ENCODE measurements at places on chromosomes 16 and 17. TPM values are rescaled to one million over a fixed set of nuclear protein-coding genes. Genes with fewer than 3 reads are reported as not detected.

Gene PSMB10
- 44.6 TPM for total RNA-seq

Gene STX4
- 25.7 TPM for total RNA-seq

Gene BAHCC1
- total RNA-seq, result 6.9 TPM

Gene BCL6B
- 15.1 TPM for total RNA-seq

Gene NPIPB5
- total RNA-seq, result 79.0 TPM

Gene RAPGEFL1
- 2.4 TPM for total RNA-seq

Gene AOC2
- 0.66 TPM for total RNA-seq

Gene CACNG4
- total RNA-seq, result 2.3 TPM

Gene B4GALNT2
- total RNA-seq, result under 0.01 TPM

Gene SRL
- 365 TPM for total RNA-seq

Gene CA10
- 3.3 TPM for total RNA-seq

Gene KRTAP4-3
- total RNA-seq, result not detected

Gene LPO
- not detected for total RNA-seq

Gene ZFHX3
- 5.9 TPM for total RNA-seq

Gene ABCC3
- total RNA-seq, result 0.27 TPM

Gene SARM1
- total RNA-seq, result 3.3 TPM

Gene NLE1
- total RNA-seq, result 16.1 TPM

Gene KRTAP3-2
- total RNA-seq, result 0.18 TPM

DNA sequence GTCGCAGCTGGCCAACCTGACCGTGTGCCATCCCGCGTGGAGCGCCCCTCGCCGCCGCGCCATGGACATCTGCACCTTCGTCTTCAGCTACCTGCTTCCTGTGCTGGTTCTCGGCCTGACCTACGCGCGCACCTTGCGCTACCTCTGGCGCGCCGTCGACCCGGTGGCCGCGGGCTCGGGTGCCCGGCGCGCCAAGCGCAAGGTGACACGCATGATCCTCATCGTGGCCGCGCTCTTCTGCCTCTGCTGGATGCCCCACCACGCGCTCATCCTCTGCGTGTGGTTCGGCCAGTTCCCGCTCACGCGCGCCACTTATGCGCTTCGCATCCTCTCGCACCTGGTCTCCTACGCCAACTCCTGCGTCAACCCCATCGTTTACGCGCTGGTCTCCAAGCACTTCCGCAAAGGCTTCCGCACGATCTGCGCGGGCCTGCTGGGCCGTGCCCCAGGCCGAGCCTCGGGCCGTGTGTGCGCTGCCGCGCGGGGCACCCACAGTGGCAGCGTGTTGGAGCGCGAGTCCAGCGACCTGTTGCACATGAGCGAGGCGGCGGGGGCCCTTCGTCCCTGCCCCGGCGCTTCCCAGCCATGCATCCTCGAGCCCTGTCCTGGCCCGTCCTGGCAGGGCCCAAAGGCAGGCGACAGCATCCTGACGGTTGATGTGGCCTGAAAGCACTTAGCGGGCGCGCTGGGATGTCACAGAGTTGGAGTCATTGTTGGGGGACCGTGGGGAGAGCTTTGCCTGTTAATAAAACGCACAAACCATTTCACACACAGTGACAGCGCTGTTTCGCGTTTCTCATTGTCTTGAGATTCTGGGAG lies 2.0 kb upstream of the ZACN start:
- peak; percentile 43 for DNase-seq

DNA sequence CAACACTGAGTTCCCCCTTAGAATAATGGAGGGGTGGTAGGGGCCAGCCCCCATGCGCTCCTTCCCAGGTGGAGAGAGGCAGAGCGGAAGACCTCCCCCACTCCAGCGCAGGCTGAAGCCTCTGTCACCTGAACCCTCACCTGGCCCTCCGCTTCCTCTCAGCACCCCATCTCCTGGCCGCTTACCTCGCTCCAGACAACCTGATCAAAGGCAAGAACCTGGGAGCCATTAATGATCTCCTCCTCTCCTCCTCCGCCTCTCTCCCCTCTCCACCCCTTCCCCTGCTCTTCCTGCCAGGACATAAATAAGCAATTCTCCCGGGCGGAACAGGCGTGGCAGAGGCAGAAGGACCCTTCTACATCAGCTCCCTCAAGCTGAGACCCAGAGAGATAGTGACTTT lies 110.2 kb upstream of the LHX1 start:
- no peak for DNase-seq

GRCh38 chr17:75153780-75154194 lies 525 bp downstream of the JPT1 start:
- peak; percentile 34 for DNase-seq

DNA sequence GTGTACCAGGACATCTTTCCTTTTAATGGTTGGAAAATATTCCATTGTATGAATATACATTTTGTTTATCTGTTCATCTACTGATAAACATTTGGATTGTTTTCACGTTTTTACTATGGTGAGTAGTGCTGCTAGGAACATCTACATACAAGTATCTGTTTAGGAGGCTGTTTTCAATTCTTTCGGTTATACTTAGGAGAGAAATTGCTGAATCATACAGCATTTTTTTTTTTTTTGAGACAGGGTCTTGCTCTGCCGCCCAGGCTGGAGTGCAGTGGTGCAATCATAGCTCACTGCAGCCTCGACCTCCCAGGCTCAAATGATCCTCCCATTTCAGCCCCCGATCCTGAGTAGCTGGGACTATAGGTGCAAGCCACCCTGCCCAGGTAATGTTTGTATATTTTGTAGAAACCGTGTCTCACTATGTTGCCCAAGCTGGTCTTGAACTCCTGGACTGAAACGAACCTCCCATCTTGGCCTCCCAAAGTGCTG lies 122.9 kb downstream of the CRLF3 start:
- no peak for DNase-seq

GRCh38 chr17:42530952-42531454 lies 5.0 kb upstream of the NAGLU start:
- no peak for DNase-seq

- no peak for DNase-seq
Measured at GRCh38 chr17:32470405-32471167, 16.2 kb upstream of the CDK5R1 start.

GRCh38 chr16:54027558-54027957 lies 259.0 kb downstream of the IRX3 start:
- DNase-seq, result no peak

DNA sequence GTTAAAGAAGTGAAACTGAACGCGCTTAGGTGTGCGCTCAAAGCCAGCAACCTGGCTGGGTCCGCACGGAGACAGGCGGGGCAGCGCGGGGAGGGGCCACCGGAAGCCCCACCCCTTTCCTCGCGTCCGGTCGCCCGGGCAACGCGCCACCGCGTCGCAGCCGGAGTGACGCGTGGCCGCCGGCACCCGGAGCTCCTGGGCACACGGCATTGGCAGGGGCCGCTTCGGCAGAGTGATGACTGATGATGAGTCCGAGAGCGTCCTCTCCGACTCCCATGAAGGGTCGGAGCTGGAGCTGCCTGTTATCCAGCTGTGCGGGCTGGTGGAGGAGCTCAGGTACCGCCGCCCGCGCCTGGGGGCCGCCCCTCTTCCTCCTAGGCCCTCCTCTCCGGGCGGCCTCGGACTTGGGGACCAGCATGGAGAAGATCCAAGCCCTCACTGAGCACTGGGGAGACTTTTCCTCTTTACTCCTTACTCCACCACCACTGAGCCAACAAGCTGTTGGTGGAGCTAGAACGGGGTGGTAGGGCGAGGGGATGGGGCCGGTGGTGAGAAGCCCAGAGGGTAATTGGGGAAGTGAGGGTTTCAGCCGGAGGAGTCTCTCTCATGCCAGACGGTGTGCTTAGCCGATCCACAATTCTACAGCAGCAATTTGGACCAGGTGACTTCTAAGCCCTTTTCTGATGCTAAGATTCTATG lies 44.9 kb downstream of the PRSS54 start:
- peak; percentile 71 for DNase-seq

DNA sequence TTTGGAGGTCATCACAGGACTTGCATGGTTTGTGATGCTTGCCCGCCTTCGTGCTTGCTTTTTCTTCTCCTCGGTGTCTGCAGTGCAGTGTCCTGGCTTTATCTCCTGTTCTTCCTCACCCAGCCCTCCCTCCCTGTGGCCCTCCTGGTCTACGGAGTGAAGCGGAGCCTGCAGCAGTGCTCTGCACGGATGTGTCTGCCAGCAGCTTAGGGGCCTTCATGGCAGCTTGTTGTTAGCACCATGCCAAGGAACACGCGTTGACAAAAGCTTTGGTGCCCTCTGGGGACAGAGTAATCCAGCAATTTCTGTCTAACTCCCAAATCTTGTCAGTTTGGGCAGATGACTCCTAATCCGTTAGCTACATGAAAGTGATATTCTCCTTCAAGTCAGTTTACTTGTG lies 9.9 kb downstream of the DHODH start:
- no peak for DNase-seq

DNA sequence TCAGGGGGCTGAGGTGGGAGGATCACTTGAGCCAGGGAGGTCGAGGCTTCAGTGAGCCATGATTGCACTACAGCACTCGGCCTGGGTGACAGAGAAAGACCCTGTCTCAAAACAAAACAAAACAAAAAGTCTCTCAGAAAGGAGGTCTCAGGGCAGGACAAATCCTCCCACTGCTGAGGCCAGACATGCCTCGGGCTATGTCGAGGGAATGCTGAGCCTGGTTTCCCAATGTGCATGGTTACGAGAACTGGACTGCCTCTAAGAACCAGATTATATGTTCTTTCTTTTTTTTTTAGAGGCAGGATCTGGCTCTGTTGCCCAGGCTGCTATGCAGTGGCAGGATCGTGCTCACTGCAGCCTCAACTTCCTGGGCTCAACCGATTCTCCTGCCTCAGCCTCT lies 27.6 kb downstream of the TRAP1 start:
- DNase-seq, result no peak

DNA sequence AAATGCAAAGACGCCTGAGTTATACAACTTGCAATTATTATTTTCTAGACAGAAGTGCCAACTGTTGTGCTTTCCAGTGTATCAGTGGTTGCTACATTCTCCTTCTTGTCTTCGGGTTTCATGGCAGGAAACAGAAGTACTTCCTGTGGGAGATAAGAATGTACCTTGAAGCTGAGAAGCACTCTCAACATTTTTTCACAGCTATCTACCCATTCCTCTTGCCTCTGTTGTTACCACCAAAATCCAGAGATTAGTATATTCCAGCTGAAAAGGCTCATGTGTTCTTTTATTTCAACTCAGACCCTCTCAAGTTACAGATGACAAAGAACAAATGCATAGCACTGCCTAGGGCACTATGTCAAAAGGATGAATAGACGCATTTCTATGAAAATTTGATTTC lies 4.8 kb upstream of the ADAT1 start:
- DNase-seq, result no peak

- no peak for DNase-seq
Measured at GRCh38 chr16:4728676-4729075, 5.4 kb downstream of the ANKS3 start.

- no peak for DNase-seq
Measured at GRCh38 chr17:15910791-15911190, 34.1 kb upstream of the ADORA2B start.

GRCh38 chr16:63403792-63404191 lies 1367.6 kb upstream of the CDH8 start:
- DNase-seq, result no peak

GRCh38 chr16:53257001-53257400 lies 177.3 kb upstream of the RBL2 start:
- DNase-seq, result no peak

DNA sequence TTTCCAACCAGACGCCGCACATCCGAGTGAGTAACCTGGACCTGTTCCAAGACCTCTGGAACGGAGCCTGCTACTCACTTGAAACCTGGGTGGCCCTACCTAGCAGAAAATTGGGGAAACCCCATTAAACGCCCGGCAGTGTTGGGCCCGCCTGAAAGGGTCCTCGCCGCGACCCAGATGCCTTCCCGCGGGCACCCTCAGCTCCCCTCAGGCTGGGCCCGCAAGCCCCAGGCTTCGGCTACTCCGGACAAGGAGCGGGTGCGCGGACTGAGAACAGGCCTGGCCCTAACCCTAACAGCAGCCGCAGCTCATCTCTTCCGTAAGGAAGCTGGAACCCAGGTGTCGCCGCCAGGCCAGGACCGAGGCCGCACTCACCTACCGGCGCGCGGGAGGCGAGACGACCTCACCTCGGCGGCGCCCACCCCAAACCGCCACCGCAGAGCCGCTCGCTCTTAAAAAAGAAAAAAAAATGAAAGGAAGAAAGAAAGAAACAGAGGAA lies 344 bp downstream of the PSME3IP1 start:
- DNase-seq, result peak; percentile 64

- no peak for DNase-seq
Measured at GRCh38 chr17:49364119-49364518, 2.1 kb upstream of the ZNF652 start.

DNA sequence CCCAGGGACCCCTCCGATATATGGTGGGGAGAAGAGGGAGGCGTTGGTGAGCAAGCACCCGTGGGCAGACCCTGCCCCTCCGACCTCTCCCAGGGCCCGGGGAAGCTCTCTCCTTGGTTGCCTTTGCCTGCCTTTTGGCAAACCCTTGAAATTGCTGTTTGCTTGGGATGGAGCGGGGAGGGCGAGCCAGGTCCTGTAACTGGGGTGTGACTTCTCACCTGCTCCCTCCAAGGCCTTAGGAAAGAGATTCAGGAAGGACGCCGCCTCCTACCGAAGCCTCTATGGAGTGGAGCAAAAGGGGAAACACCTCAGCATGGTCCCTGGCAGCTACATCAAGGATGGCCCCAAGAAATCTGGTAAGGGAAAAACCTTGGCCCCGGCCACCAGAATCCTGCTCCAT lies 4.6 kb downstream of the C16orf78 start:
- no peak for DNase-seq

- DNase-seq, result peak; percentile 78
Measured at GRCh38 chr16:66551348-66551759, 1.0 kb upstream of the CKLF start.

GRCh38 chr16:23408823-23409298 lies 44.1 kb downstream of the COG7 start:
- peak; percentile 95 for DNase-seq

- DNase-seq, result peak; percentile 52
Measured at GRCh38 chr16:57470711-57471110, 8.2 kb downstream of the POLR2C start.

DNA sequence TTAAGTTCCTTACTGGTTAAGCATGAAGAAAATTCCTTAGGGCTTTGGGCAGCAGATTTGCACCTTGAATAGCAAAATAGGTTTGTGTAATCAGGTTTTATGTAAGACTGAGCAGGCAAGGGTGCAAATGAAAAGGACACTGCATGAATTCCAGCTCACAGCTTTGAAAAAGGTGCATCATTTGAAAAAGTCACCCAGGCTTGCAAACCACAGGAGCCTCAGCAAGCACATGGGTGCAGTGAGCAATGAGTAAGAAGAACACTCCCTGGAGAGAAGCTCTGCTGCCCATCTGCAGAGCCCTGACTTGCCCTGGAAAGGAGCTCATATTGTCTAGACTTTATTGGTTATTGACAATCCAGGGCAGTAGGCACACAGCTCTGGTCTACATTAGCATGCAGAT lies 165.6 kb upstream of the KCNJ16 start:
- no peak for DNase-seq

Measured in muscle of leg (tissue), 16 donors.